CD4-positive, alpha-beta T cell treated with Interleukin-15 for 1 hour (primary cell): ENCODE measurements at places on chromosomes 12 and 14.

GRCh38 chr12:11162502-11162901 lies 8.5 kb upstream of the SMIM10L1 start:
- DNase-seq = no peak

DNA sequence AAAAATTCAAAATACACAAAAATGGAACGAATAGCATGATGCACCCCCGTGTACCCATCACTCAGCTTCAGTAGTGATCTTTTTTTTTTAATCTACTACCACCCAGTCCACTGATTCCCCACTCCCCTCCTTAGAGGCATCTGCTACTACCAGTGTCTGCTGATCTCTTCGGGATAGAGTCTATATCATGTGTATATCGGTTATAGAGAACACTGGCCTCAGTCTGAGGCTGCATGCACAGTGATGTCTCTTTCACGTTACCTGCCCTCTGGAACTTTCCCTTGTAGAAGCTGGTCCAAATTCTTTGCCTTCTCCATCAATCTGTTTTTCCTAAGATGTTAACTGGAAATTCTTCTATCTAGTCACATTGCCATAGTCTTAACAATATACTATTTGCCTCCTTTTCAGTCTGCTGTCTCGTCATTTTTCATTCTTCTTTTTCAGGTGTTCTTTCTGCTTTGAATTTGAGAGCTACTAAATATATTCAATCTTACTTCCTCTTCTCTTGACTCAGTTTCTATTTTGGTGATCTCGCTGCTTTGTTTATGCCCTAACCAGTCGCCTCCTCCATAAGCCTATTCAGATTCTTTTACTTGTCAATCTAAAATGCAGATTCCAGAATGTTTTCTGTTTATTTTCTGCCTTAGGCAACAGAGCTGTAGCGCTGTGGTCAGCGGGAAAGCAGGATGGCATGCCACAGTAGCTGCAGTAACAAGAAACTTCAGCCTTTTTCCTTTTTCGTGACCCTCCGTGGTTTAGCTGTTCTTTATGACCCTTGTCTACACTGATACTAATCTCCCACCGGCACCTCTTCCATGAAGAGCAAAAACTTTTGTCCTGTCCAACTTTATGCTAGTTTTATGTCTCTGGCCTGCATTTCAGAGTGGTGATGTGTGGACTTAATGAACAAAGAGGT lies 67.0 kb downstream of the FBXW8 start:
- no peak for DNase-seq

DNA sequence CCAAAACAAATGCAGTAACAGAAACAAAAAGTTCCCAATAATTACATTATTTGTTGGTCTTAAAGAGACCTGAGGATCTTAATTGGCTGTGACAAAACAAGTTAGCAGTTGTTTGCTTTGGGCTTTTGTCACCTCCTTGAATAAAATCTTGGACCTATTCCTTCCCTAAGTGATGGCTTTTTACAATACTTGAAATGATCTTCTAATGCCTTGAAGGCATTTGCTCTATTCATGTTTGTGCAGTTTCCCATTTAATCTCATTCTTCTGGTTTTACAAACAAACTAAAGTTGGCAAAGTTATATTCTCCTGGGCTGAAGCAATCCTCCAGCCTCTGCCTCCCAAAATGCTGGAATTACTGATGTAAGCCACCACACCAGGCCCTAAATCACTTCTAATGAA lies 98.8 kb downstream of the OSBPL8 start:
- DNase-seq = no peak

DNA sequence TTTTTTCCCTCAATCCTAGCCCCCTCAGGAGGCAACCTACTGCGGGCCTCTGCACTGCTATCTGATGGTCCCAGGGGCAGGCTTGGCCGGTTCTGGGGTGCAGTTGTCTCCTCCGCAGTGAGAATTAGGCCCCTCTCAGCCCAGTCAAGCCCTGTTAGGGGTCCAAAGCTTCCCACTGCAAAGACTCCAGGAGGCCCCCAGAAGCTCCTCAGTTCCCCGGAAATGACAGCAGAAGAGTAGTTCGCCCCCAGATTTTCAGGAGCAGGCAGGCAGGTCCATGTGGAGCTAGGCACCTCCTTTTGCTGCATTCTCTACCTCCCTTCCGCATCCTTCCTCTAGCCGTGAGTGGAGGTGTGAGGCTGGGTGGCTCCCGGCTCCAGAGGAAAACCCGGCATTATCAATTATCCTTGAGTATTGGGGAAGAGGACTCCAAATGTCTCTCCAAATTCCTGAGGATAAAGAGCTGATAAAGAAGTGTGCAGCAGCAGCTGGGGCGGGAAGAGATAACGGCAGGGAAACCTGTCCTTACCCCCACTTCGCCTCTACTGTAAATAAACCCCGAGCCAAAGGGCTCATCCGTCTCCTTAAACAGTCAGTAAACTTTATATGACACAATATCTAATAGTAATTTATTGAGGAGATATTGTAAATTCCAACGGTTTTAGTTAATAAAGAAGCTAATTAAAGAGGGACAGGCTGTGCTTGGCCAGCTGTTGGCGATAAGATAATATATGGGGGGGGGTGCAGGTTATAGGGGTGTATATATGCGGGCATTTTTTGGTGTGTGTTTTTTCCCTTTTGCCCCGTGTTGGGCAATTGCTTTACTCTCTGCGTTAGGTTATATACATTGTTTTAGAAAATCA lies 641 bp upstream of the HOXC12 start:
- no peak for DNase-seq

DNA sequence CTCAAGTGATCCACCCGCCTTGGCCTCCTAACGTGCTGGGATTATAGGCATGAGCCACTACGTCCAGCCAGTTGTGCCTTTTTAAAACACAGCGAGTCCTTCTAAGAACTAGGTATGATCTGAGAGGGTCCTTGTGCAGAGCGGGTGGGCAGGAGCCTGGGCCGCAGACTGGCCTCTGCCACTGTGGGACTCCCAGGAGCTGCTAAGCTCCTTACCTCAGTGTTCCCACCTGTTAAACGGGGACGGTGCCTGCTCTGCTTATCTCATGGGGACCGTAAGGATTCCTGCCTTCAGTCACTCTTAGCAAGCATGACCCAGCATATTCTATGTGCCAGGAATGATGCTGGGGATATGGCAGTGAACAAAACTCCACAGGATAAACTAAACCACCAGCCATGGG lies 136.9 kb downstream of the RBM19 start:
- no peak for DNase-seq

DNA sequence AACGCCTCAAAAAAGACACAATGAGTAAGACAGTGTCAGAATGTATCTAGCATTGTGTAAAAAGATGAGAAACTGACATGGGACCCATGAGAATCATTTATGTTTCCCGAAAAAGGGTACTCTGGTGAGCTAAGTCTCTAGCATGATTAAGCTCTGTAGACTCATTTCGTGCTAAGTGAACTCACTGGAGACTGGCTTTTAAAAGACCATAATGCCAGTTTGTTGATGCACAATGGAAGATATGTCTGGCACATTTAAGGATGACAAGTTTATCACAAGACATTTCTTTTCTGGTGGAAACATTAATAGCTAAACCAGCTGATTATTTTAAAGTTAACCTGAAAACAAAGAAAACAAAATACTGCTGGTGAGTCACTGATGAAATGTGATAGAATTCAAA lies 233.5 kb downstream of the SLC2A13 start:
- no peak for DNase-seq

DNA sequence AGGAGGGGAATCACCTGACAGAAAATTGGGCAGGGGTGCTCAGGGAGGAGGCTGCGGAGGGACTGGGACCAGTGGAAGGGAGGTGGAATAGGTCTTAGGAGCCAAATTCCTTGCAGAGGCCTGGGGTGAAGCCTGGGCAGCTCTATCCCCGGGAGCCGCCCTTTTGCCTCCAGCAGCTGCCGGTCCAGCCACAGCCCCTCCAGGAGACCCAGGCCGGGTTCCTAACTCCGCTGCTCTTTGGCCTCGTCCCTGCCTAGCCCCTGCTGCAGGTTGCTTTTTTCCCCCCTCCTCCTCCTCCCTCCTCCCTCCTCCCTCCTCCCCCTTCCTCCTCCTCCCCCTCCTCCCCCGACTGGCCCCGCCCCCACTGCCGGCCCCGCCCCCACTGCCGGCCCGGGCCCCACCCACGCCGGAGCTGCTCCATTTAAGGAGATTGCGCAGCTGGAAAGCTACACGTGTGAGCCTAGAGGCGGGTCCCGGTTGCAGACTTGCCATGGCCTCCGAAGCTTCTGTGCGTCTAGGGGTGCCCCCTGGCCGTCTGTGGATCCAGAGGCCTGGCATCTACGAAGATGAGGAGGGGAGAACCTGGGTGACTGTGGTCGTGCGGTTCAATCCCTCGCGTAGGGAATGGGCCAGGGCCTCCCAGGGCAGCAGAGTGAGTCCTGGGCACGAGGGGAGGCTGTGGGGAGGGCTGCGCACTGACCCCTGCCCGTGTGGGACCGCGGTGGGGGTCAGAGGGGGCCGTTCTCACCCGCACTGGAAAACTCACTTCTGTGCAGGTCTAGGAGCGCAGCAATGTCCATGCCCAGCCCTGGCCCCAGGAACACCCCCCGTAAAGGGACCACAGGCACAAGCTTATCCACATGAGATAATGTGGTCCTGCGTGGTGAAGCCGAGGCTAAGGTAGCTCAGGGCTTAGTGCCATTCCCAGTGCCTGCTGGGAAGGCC lies at the start of gene TCL1B:
Gene TCL1B, plus strand, starts transcription at position 449 of the 945 bp plus-strand sequence. Its CDS starts 42 bp downstream, at position 491.
- DNase-seq = no peak

GRCh38 chr12:93870020-93870795 lies 193.0 kb downstream of the CRADD start:
- no peak for DNase-seq

GRCh38 chr12:41013881-41014642 lies 174.1 kb upstream of the PDZRN4 start:
- no peak for DNase-seq
